Stimulated activated CD4-positive, alpha-beta T cell treated with anti-CD3 and anti-CD28 coated beads, TNF-alpha, amount 100 ng/mL, for 24 hours (primary cell): ENCODE measurements at places on chromosomes 1 and 21.

DNA sequence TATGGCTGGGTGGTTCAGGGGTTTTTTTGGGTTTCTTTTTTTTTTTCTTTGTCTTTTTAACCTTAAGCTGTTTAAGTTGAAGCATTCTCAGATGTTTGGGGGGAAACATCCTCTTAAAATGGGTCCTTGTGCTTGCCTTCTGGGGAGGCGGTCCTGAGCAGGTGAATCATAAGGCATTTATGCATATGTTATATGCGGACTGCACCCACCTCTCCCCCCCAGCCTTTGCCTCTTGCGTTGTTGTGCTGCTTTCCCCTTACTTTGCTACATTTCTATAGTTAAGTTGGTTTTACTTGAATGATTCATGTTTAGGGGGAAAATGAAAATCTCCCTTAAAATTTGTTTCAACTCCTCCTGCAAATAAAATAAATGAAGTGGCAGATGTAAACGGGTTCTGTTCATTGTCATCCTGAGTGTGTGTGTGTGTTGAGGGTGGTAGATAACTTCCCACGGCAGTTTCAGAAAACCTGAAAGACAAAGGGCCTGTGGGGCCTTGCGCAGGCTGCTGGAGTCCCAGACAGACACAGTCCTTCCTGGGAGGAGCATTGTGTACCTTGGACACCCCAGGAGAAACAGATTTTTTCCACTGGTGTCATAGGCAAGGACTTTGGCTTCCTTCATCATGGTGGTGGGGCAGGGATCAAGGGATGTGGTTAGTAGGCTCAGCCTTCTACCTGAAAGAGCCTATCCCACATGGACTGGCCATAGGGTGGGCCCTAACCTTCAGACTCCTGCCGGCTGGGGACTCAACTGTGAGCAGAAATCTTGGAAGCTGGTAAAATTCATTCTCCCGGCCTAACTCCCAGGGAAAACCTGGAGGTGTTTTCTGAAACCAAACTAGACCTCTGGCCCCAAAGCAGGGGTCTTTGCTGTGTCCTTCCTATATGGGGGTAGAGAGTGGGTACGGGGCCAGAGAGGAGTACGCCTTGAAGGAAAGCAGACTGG, 926 bp upstream of the SH3D21 start:
- no peak for DNase-seq

- DNase-seq, result no peak
Observed at GRCh38 chr1:55626326-55626725, 411.2 kb upstream of the USP24 start.

GRCh38 chr1:201059871-201060555, 36.5 kb upstream of the KIF21B start:
- no peak for DNase-seq

DNA sequence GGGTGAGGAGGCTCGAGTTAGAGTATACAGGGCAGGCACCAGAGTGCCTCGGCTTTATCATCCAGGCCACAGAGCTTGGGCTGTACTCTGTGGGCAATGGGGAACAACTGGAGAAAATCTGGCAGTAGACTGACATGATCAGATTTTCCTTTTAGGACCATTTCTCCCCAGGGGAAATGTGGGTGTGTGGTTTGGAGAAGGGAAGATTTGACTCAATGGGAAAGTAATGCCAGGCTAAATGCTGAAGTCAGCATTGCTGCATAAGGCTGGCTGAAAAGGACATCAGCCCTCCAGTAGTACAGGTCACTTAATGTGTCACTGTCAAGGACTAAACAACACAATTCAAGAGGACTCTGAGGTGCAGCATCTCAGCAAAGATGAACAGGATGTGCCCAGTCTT, 5.0 kb downstream of the FYB2 start:
- no peak for DNase-seq

DNA sequence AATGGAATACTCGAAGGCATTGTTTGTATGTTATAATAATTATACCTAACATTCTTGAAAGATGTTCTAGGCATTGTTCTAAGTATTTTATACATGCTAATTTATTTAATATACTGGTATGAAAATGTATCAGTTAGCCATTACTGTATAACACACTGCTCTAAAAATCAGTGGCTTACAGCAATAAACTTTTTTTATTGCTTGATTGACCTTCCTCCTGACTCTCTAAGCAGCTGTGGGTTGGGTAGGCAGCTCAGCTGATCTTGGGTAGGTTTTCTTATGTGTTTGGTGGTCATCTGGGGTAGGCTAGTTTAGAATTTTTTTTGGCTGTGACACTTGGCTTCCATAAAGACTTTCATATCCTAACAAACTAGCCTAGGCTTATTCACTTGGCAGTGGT, 100.2 kb upstream of the SYT6 start:
- no peak for DNase-seq

DNA sequence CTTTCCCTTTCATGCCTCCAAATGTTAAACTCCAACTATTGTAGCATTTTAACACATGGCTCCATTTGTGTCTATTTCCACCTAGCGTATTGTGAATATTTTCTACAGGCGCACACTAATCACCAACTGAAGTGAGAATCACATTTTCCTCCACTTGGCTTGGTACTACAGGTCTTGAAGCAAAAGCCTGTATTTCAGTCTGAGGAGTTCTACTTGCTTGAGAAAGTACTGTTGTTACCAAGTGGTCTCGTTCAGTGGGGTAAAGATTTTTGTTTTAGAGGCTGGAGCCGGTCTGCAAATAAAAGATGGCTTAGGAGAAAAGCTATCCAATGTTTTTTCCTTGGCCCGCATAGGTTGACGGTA, 550 bp upstream of the PTBP2 start:
- DNase-seq, result no peak

GRCh38 chr1:199799116-199799515, 228.4 kb upstream of the NR5A2 start:
- no peak for DNase-seq

DNA sequence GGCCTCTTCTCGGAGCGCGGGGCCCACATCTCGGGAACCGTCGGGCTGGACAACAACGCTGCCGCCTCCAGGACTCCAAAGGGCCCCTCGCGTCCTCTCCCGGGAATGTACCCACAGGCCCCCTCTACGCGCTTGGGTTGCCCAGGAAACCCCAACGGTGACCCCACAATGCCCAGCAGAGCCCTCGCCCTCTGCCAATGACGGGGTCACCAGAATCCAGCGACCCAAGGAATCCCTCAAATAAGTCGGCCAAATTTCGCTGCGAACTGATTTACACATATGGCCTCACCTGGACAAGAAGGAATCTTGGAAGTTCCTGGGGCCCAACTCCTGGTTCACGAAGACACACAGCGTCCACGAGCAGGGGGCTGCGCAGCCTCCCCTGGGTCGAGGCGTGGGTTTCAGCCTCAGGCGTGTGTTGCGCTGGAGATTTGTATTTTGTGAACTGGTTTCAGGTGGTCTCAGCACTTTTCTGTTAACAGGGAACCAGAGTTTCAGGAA, 78.1 kb downstream of the DESI2 start:
- no peak for DNase-seq

GRCh38 chr1:19512545-19512944, 27.2 kb upstream of the CAPZB start:
- DNase-seq, result no peak

GRCh38 chr1:182953826-182954225, 860 bp upstream of the SHCBP1L start:
- no peak for DNase-seq

DNA sequence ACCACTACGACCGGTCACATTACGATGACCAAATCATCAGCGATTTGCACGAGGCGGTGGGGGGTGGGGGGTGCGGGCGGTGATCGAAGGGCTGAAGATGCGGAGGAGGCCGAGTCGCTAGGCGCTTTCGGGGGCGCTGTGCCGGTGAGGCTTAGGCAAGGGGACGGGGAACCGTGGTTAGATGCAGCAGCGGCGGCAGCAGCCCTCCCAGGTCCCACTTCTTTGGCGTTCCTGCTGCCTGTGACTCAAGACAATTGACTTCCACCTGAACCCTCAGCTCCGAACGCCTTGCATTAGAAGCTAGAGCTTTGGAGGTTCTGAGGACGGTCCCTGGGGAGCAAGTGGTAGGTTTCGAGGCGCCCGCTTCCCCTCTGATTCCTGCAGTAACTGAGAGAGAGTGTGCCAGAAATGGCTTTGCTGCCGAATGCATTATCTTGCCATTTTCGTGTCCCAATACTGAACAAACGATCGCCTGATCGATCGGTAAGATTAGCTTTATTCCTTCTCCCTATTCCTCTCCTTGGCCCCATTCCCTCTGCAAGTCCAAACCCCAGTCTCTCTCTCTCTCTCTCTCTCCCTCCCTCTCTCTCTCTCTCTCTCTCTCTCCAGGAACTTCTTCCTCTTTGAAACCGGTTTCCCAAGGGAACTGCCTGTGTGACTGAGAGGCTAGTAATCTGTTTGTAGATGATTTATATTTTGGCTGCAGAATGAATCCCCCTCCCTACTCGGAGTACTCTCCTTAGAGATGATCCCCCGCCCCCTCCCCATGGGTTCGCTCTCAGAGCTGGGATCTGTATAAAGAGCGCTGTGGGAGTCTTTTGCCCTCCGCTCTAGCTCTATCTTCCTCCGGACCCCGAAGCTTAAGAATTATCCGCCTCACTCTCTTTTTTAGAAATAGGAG, 735 bp upstream of the BRINP3 start:
- DNase-seq, result no peak

GRCh38 chr21:37793660-37794059, 122.6 kb downstream of the KCNJ6 start:
- no peak for DNase-seq

DNA sequence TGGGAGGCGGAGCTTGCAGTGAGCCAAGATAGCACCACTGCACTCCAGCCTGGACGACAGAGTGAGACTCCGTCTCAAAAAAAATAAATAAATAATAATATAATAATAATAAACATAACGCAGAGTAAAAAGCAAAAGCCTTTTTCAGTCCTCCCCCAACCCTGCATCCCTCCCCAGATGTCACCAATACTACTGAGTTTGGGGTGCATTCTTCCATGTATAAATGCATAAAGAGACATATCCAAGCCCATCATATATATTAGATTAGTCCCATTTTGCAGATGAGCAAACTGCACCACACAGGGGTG, 930 bp upstream of the ADAMTSL4 start:
- no peak for DNase-seq

DNA sequence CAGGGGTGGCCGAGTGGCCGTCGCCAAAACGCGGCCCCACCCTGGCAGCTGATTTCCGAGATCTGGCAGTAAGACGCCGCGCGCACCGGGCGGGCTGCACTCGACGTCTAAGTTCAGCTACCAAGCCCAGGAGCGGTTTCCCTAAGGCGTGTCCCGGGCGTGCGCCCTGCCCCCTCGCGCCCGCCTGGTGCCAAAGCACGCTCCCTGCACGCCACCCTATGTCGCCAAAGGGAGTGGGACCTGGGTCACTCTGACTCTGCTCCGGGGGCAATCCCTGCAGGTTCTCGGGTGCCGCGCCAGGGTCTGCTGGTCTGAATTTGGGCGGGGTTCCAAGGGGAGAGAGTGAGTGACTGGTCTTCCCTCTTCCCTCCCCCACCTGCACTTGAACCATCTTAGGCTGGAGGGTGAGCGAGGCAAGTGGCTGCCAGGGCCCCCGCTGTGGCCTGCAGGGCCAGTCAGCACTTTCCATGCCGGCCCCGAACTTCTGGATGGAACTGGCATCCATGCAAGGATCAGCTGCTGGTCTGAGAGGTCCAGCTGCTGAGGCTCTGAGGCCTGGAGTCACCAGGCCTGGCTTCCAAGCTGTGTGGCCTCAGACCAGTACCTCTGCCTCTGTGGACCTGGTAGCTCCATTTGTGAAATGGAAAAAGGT, at the start of gene LRRC38:
Gene LRRC38 (minus strand): TSS at position 109 of the 652 bp plus-strand sequence. CDS start 410 bp downstream, outside the sequence.
- DNase-seq, result no peak

- no peak for DNase-seq
Observed at GRCh38 chr1:44646261-44647110, 27.8 kb downstream of the TMEM53 start.

GRCh38 chr1:151862604-151863003, 9.1 kb upstream of the THEM5 start:
- DNase-seq, result no peak

- DNase-seq, result no peak
Observed at GRCh38 chr1:182877331-182877730, 38.2 kb downstream of the DHX9 start.
